ENCODE measurements at places on chromosomes 16 and 17.
A peak's percentile ranks its signal among the peaks of the same experiment; 100 is the strongest.

- DNase-seq: peak; percentile 27
Observed at GRCh38 chr16:46830417-46830901, 521 bp downstream of the C16orf87 start.

- no peak for DNase-seq
Observed at GRCh38 chr17:66637491-66637890, 197.4 kb upstream of the CACNG5 start.

- DNase-seq: peak; percentile 16
Observed at GRCh38 chr17:80427366-80428282, 12.7 kb downstream of the ENDOV start.

- no peak for DNase-seq
Observed at GRCh38 chr17:67203818-67204217, 41.2 kb downstream of the HELZ start.

- no peak for DNase-seq
Observed at GRCh38 chr17:28385406-28385805, 13.9 kb downstream of the SARM1 start.

GRCh38 chr16:24728891-24729242, 584 bp upstream of the TNRC6A start:
- DNase-seq: no peak

GRCh38 chr17:72702136-72702735, 390.3 kb downstream of the SLC39A11 start:
- no peak for DNase-seq

DNA sequence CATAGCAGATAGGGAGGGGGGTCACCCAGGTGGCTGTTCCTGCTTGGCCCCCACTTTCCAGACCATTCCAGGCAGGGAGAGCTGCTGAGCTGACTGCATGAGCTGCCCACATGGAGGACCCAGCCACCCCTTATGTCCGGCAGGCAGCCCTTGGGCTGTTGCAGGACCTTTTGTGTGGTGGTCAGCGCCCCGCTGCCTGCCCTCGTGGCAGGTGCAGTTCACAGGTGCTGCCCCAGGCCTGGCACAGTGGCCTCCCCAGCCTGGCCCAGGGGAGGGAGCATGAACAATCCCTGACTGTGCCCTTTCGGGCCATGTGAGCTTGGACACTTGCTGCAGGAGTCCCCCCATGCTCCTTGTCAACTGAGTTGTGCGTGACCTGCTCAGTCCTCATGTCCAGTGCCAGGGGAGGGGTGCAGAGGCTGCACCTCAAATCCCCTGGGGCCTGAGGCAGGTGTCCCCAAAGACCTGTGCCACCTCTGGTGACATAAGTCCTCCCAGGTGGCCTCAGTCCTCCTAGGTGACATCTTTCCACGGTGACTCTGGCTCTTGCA, 8.6 kb downstream of the TBC1D26 start:
- DNase-seq: no peak

DNA sequence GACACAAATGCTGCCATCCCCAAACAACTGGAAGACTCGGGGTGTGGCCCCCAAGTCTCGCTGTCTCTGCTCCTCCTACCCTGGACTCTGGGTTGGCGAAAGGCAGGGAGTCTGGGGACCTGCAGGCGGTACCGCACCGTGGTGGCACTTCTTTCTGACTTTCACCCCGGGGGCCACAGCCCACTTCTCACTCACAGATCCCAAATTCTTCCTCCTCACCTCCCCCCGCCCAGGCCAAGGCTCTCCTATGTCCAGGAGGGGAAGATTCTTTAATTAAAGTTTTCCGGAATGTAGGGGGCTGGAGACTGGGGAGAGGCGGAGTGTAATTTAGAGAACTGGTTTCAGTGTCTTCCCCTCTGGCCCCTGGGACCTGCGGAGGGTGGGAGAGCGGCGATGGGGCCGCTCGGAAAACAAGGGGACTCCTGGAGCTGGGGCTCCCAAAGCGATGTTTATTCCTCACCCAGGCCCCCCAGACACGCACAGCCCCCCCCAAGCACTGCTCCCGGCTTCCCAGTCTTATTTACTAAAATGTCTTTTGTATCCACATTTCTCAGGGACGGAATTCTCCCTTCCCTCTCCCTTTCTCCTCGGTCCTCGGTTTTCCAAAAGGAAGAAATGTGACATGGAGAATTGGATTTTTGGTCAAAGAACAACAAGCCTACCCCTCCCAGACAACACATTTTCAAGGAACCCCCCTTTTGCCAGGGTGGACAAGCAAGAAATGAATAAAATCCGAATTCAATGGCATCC, 1.2 kb downstream of the WNT3 start:
- DNase-seq: no peak

- DNase-seq: peak; percentile 81
Observed at GRCh38 chr17:82330322-82331239, 3.0 kb downstream of the SECTM1 start.

GRCh38 chr17:45906237-45906636, 11.9 kb downstream of the MAPT start:
- DNase-seq: no peak

DNA sequence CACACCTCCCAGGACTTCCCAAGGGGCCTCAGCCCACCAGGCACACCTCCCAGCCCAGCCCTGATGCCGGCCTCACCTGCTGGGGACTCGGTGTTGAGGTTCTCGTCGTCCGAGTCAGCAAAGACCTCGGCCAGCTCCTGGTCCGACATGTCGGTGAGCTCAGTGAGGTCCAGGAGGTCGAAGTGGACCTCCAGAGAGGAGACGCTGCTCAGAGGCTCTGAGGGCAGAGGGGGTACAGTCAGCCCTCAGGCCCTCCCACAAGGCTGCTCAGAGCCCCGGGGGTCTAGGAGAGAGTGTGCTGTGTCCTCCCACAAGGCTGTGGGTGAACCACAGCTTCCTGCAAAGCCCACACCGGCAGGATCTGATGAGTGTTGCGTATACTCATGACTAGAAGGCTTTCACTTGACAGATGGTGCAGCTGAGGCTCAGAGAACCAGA, 10.5 kb downstream of the DBNDD1 start:
- DNase-seq: peak; percentile 30

GRCh38 chr17:33459078-33459940, 166.2 kb upstream of the ASIC2 start:
- no peak for DNase-seq

DNA sequence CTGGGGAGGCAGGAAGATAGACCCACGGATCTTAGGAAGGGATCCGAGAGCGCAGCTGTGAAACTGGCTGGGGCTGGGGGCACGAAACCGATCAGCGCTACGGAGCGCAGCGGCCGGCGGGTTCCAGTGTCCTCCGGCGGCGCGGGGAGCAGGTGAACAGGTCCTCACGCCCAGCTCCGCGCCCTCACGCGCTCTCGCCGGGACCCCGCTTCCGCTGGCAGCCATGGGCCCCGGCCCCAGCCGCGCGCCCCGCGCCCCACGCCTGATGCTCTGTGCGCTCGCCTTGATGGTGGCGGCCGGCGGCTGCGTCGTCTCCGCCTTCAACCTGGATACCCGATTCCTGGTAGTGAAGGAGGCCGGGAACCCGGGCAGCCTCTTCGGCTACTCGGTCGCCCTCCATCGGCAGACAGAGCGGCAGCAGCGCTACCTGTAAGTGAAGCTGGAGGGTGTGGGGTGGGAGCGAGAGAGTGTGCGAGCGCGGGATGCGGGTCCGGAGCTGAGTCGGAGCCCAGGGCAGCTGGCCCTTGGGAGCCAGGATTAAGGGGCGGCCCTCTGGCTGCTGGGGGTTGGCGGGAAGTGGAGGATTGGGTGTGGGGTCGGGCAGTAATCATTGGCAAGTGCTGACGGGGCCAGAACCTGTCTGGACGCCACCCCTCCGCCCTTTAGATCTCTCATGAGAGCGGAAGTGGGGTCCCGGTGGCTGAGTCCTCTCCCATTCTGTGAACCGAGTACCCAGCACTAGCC, 479 bp downstream of the ITGA3 start:
- DNase-seq: peak; percentile 71

GRCh38 chr17:50270435-50271362, 3.6 kb upstream of the TMEM92 start:
- peak; percentile 81 for DNase-seq

DNA sequence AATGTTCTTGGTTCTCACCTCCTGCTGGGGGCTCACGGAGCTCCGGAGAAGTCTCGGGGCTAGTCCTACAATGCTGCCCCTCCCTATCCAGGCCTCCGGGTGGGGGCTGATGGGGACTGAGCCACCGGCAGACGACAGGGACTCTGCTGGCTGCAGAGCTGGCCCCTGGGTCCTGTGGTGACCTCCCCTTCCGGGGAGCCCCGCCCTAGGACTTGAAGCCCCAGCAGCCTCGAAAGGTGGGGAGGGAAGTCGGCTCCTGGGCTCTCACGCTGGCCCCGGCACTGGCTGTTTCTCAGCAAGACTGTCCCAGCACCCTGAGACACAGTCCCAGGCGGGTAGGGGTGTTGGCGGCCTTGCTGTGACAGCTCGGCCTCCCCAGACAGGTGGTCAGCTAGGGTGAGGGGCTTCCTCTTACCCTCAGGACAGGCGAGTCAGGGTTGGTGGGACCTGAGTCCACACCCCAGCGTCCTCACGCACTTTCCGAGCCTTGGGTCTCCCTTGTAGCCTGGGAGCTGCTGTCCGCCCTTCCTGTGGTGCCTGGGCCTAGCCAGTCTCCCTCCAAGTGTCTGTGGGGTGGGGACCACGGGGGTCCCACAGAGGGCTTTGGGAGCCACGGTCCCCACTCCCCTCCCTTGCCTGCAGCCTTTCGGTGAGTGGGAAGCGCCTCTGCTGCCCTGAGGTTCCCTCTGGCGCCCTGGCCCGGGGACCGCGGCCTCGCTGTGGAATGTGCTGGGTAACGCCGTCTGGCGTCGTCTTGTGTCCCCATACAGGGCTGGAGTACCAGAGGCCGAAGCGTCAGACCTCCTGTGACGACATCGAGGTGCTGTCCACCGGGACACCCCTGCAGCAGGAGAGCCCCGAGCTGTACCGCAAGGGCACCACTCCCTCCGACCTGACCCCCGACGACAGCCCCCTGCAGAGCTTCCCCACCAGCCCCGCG, 76.6 kb downstream of the KLHDC4 start:
- DNase-seq: no peak
